ENCODE measurements at places on chromosomes 13 and 19. TPM values are rescaled to one million over a fixed set of nuclear protein-coding genes. Genes with fewer than 3 reads are reported as not detected.

DNA sequence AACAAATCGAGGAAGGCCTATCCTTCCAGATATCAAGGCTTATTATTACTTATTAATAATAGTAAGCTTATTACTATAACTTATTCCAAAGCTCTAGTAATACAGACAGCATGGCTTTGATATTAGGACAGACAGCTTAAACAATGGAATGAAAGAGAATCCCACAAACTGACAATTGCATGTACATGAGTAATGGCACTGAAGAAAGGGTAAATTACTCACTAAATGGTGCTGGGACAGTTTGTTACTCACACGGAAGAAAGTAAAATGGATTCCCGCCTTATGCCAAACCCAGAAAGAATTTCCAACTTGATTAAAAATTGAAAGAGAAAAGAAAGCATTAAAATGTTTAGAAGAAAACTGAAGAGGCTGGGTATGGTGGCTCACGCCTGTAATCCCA lies 60.3 kb downstream of the MIPEP start:
- no peak overlapping the region for H3K4me3 ChIP-seq
- no peak for DNase-seq
- H3K27me3 ChIP-seq, result no peaks in the 10 kb centered on the region
- no peak overlapping the region for H3K27ac ChIP-seq
- peaks cover 24% of the 10 kb centered on the region for H3K4me1 ChIP-seq

DNA sequence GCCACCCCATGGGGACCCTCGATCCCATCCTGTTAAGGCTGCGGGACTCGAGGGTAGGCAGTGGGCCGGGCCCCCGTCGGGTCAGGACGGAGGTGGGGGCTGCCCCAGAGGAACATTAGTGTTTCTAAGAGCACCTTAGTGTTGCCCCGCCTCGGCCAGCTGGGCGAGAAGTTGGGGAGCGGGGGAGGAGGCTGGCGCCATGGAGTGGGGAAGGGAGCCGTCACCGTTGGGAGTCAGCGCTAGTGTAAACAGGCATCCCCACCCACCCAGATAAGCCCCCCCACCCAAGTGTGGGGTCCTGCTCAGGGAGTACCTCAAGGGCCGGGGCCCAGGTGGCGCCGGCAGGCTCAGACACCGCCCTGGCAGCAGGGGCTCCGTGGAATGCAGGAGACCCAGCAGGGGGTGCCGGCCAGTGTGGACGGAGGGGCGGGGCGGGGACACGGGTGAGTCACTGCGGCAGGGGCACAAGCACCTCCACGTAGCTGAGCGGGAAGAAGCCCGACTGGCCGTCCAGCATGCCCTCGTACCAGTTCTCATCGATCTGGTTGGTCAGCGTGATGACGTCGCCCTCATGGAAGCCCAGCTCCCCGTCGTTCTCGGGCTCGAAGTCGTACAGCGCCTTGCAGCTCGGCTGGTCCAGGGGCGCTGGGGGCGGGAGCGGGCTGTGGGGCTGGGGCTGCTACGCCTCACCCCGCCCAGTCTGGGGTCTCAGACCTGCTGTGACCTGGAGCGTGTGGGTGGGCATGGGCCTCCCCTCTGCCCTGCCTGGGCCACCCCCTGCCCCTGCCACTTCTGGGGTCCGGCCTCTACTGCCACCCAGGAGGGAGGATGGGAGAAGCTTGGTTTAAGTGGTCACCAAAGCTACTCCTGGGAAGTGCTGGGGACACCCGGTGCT lies 18.0 kb downstream of the MPND start:
- DNase-seq, result no peak
- no peaks in the 10 kb centered on the region for H3K4me1 ChIP-seq
- no peak overlapping the region for H3K4me3 ChIP-seq
- peaks cover 7% of the 10 kb centered on the region for H3K36me3 ChIP-seq

Gene NPAS1
- total RNA-seq, result 3.9 TPM

Gene ZNF492
- not detected for total RNA-seq

Gene RPS28
- total RNA-seq, result 1,352 TPM

Data from mesothelial cell of epicardium (in vitro differentiated cells).